Vagina (tissue), 2 donors: ENCODE measurements at places on chromosomes 2 and 18. TPM values are rescaled to one million over a fixed set of nuclear protein-coding genes. Genes with fewer than 3 reads are reported as not detected.
A peak's percentile ranks its signal among the peaks of the same experiment; 100 is the strongest.

DNA sequence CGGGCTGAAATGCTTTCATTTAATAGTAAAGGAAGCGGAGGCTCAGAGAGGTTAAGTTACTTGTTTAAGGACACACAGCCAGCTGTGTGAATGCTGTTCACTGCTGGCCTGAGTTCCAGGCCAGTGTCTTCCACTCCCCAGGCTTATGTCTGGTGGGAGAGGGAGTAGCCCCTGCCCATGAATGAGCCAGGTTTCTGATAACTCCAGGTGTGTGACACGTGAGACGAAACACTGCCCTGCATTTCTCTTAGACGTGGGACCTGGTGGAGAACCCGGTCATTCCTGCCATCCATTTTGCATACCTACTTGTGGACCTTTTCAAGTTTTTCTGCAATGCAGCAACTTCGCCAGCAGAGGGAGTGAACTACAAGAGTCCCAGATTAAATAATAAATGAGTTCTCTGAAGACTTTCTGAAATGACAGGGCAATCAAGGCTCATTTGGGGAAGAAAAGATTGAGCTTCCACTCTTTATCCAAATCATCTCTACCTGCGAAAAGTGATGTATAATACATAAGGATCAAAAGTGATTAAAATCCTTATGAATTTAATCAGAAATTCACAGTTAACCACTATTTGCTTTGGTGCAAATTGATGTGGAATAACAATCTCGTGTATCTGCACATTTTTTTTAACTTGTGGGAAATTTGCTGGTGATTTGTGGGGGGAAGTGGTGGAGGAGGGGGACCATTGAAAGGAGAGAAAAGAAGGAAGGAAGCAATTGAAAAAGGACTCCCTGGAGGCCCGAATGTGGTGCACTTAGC is 79.4 kb upstream of the ASB18 start:
- peak; percentile 83 for DNase-seq

DNA sequence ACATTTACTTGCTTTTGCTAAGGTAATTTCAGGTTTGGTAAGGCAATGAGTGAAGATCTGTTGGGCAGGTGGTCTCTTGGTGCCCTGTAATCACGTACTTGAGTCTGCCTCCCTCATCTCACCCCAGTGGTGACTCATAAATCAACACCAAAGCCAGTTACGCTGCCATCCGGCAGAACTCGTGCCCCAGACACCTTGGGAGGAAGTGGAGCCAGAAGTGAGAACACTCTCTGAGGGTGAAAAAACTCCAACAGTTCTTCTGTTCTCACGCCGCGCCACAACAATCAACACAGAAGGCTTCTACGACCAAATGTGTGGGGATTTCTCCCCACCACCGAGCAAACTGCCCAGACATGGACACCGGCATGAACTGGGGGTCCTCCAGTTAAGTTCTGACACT is 206.2 kb downstream of the ARL4C start:
- DNase-seq = no peak

DNA sequence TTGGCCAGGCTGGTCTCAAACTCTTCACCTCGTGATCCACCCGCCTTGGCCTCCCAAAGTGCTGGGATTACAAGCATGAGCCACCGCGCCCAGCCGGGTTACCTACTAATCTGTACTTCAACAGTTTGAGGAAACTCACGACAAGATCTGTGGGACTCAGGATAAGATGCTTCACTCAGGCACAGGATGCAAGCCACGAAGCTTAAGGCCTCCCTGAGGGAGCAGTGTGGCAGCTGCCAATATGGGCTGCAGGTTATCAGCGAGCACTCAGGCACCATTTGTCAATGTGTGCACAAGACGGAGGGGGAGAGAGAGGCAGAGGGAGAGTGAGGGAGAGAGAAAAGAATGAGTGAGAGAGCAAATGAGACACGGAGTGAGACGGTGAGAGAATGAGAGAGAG is 173.6 kb upstream of the RAB6C start:
- DNase-seq = no peak

- DNase-seq = no peak
These were observed 308.6 kb downstream of the TGIF1 start for GRCh38 chr18:3758531-3758930.

DNA sequence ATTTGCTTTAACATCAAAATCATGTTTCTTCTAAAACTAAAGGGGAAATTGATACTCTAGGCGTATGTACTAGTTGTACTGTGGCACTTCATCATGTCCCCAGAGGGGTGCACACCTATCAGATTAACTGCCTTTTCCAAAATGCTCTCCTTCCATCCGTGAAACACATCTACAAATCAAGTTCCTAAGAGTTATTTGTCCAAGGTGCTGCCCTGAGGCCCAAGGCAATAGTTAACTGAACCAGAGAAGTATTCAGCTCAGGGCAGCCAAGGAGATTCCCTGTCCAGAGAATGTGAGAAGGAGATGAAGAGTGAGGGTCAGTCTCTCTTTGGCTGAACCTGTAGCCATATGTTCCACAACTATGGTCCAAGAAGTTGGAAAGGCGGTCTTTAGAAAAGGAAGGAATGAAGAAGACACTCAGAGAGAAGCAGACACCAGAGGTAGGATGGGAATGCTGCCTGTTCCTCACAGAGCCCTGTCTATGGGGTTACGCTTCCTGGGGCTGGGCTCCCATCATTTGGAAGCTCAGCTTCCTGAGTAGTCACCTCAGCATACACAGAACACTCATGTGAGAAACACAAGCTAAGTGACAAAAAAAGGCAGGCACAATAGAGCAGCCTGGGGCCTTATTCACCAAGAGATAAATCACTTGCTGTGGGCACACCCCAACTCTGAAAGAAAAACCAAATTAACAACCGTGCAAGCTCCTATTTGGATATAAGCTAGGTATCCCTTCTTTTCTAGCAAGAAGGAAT is 55.6 kb downstream of the ANKRD44 start:
- DNase-seq = no peak

- DNase-seq = no peak
These were observed 22.8 kb upstream of the TTN start for GRCh38 chr2:178829981-178830380.

DNA sequence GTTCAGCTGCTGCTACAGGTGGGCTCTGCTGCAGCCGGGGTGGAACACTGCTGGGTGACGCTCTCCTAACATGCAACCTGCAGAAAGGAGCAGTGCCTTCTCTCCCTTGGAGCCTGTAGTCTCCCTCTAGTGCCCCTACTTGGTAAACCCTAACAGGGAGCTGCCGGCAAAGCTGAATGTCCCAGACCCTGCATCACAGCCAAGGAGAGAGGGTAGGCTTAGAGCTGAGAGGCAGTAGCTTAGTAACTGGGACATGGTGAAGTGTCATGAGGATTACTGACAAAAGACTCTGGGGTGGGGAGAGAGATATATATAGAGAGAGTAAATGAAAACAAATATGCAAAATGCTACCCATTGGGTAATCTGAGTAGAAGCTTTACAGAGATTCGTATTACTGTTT is 9.9 kb downstream of the NCAPH start:
- no peak for DNase-seq

GRCh38 chr2:133553251-133553650 is 15.0 kb downstream of the NCKAP5 start:
- DNase-seq = no peak

- no peak for DNase-seq
These were observed 9.3 kb upstream of the RNU4ATAC start for GRCh38 chr2:121521359-121521758.

- DNase-seq = no peak
These were observed 380.0 kb downstream of the MEIS1 start for GRCh38 chr2:66814916-66815315.

Gene FN1
- 292 TPM for total RNA-seq

Gene MC4R
- total RNA-seq = not detected
